G401 (cell line): ENCODE measurements at places on chromosomes 16 and 17. TPM values are rescaled to one million over a fixed set of nuclear protein-coding genes. Genes with fewer than 3 reads are reported as not detected.

DNA sequence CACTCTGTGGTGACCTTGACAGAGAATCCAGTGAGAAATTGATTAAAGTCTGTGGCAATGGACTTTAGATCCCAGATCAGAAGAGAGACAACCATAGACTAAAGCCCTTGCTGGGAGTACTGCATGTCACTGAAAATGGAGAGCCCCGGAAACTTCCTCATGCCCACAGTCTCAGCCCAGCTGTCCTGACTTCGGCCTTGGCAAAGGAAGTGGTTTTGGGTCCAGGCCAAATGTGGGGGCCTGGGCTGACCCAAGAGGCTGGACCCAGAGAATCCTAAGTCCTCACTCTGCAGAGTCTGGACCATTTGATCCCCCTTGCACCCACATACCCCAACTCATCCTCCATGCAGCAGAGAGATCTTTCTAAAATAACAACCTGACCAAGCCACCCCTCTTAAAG, 4.7 kb upstream of the BEAN1 start:
- DNase-seq = no peak

DNA sequence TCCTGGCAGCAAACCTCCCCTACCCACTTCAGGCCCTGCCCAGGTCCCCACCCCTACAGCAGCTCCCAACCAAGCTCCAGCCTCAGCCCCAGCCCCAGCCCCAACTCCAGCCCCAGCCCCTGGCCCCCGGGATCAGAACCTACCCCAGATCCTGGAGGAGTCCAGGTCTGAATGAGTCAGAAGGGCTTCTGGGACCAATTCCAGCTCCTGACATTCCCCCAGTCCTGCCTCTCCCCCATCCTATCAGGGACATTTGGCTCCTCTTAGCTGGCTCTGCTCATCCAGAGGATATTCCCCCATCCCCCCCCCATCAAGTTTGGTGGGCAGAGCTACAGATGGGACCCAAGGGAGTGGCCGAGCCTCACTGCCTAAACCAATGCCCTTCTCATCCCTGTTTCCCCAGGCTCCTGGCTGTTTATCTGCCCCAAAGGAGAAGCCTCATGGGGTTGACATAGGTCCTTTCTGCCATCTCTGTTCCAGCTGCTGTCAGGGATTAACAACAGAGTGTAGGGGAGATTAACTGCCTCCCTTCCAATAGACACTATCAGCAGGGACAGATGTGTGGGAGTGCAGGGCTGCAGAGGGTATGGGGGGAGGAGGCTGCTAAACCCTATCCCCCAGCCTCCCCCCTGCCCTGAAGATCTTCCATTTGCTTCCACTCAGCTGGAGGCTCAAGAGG, 16.5 kb downstream of the CNTNAP1 start:
- no peak for DNase-seq

The SULT1A2 gene
- 0.98 TPM in 1 of 2 replicates, not detected in the other for total RNA-seq

The CDR2L gene
- total RNA-seq = 21.8 and 24.4 TPM in 2 replicates

The INO80E gene
- 72.4 and 97.0 TPM in 2 replicates for total RNA-seq

The ITGAD gene
- total RNA-seq = not detected in 2 replicates

- no peak for DNase-seq
These were observed 217.8 kb upstream of the SOX9 start for GRCh38 chr17:71902894-71903506.

DNA sequence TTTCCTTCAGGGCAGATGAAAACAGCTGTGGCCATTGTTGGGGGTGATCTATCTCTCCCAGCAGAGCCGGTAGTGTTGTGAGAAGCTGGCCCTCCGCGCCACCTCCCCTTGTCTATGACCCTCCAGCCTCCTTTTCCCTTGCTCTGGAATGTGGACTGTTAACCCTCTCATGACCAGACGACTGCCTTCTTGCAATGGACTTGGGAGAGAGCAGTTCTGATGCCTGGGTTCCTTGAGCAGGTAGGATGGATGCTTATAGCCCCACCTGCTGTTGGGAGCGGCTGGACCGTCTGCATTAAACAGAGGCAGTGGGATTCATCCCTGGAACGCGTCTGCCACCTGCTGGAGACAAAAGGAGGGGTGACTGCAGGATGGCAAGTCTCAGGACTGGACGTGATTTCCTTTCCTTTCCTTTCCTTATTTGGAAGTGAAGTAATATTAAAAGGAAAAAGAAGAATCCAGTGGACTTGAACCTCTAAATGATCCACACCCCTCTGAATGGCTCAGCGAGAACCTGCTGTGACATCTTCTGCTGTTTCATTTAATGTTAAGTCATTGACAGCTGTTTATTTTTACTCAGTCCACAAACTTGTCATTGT, 1.8 kb upstream of the SOST start:
- peak; percentile 95 for DNase-seq

- no peak for DNase-seq
These were observed 1.4 kb upstream of the KRT222 start for GRCh38 chr17:40666331-40666730.

The CDK5RAP3 gene
- total RNA-seq = 101 and 129 TPM in 2 replicates

DNA sequence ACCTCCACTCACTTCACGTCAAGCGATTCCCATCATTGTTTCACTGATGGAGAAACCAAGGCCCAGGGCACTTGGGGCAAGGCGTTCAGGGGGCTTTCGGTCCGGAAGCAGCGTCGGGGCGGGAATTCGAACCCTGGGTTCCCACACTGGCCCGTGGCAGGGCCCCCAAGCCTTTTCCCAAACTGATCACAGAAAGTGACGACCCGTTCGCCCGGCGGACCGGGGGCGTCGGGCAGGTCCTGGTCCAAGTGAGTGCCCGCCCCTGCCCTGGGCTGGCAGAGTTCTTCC, 856 bp upstream of the MON1B start:
- DNase-seq = no peak

GRCh38 chr16:30511509-30511908, 14.9 kb downstream of the ZNF768 start:
- DNase-seq = no peak

DNA sequence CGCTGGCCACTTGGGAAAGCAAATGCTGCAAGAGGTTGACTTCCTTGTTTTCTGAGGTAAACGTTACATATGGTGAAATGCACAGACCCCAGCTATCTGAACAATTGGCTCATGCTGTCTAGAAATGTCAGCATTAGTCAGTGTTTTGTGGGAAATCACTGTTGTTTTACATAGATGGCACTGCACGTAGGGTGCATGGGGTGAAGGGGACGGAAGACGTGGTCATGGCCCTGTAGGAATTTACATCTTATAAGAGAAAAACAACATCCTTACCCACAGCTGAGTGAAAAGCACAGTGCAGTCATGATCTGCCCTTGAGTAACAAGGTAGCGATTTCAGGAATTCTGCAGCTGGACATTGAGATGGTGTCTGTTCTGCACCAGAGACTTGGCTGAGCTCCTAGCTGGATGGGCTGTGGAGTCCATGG, 15.2 kb downstream of the RPTOR start:
- no peak for DNase-seq

The COX10 gene
- total RNA-seq = 15.9 and 26.4 TPM in 2 replicates

The SIRT7 gene
- 15.4 and 17.6 TPM in 2 replicates for total RNA-seq

DNA sequence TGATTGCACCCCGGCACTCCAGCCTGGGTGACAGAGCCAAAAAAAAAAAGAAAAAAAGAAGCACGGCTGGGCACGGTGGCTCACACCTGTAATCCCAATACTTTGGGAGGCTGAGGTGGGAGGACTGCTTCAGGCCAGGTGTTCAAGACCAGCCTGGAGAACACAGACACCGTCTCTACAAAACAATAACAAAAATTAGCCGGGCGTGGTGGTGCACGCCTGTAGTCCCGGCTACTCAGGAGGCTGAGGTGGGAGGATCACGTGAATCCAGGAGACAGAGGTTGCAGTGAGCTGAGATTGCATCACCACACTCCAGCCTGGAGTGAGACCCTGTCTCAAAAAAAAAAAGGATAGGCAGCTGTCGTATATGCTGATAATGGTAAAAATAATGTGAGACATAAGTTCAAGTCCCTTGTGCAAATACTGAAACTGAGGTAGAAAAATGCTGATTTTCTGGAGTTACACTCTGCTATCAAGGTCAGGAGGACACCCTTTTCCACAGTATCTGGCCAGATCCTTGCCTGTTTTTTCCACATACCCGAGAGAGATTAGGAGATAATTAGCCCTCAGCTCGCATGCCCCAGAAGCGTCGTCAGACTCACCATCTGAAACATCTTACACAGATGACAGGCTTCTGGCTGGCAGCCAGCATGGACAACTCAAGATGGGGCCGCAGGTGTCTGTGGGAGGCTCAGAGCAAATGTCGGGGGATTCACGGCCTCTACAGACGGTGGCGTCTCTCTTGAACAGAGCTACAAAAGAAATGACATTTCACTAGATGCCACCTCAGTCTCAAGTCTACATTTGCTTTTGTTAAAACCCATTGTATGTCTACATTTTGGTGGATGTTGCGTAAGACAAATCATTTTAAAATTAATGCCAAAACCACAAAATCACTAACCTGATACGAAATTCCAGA, 36.8 kb downstream of the WDR45B start:
- DNase-seq = peak; percentile 52

The ITGAL gene
- total RNA-seq = not detected in 2 replicates

DNA sequence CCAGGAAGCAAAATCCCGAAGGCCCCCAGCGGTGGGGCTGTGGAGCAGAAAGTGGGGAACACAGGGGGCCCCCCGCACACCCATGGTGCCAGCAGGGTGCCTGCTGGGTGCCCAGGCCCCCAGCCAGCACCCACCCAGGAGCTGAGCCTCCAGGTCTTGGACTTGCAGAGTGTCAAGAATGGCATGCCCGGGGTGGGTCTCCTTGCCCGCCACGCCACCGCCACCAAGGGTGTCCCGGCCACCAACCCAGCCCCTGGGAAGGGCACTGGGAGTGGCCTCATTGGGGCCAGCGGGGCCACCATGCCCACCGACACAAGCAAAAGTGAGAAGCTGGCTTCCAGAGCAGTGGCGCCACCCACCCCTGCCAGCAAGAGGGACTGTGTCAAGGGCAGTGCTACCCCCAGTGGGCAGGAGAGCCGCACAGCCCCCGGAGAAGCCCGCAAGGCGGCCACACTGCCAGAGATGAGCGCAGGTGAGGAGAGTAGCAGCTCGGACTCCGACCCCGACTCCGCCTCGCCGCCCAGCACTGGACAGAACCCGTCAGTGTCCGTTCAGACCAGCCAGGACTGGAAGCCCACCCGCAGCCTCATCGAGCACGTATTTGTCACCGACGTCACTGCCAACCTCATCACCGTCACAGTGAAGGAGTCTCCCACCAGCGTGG, 6.5 kb downstream of the CBX2 start:
- no peak for DNase-seq

DNA sequence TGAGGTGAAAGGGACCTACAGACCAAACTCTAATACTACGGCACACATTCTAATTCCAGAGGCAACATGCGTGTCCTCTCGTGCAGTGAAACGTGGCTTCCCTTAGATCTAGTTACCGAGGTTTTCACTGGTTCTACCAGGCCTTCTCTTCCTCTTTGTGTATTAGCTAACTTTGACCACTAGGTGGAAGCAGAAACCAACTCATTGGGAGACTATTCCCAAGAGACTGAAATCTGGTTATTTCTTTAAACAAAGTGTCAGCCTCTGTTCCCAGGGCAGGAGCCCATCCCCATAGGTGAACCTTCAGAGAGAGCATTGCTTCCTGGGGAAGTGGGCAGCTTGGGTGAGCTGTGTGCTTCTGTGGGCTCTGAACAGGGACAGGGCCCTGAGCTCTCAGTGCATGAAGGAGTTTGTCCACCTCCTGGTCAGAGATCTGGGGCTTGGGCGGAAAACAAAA, 19.7 kb upstream of the RCVRN start:
- DNase-seq = peak; percentile 88

The SPPL2C gene
- not detected in 2 replicates for total RNA-seq

GRCh38 chr17:871751-872519, 89.8 kb downstream of the MRM3 start:
- no peak for DNase-seq

DNA sequence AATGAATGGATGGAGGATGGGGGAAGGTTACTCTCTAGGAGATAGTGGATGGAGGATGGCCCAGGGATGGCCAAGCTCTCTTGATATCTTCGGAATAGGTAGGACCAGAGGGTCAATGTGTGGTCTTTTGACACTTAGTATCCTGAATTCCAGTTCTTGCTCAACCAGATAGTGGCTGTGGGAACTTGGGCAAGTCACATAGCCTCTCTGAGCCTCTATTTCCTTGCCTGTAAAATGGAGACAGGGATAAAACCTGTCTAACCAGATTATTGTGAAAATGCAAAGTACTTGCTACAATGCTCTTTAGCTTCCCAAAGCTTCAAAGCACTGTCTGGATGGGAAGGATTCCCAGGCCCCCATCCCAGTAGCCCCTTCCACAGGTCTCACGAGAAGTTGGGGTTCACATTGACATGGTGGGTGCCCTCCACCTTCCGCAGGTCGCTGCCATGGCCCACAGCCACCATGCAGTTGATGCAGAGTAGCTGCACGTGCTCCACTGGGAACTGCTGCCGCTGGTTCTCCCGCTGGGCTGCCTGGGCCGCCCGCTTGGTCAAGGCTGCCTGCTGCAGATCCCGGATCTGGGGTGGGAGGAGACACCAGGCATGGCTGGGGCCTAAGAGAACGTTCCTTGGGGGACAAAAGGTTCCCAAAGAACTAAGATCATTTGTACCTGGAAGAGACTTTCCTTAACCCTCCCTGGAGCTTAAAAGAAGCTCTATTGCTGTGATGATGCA, 5.1 kb upstream of the ZNF385C start:
- no peak for DNase-seq

- no peak for DNase-seq
These were observed 44.6 kb downstream of the MARVELD3 start for GRCh38 chr16:71670537-71670936.

GRCh38 chr17:7191069-7191468, 11.9 kb upstream of the ASGR1 start:
- no peak for DNase-seq

The FADS6 gene
- not detected in 2 replicates for total RNA-seq

DNA sequence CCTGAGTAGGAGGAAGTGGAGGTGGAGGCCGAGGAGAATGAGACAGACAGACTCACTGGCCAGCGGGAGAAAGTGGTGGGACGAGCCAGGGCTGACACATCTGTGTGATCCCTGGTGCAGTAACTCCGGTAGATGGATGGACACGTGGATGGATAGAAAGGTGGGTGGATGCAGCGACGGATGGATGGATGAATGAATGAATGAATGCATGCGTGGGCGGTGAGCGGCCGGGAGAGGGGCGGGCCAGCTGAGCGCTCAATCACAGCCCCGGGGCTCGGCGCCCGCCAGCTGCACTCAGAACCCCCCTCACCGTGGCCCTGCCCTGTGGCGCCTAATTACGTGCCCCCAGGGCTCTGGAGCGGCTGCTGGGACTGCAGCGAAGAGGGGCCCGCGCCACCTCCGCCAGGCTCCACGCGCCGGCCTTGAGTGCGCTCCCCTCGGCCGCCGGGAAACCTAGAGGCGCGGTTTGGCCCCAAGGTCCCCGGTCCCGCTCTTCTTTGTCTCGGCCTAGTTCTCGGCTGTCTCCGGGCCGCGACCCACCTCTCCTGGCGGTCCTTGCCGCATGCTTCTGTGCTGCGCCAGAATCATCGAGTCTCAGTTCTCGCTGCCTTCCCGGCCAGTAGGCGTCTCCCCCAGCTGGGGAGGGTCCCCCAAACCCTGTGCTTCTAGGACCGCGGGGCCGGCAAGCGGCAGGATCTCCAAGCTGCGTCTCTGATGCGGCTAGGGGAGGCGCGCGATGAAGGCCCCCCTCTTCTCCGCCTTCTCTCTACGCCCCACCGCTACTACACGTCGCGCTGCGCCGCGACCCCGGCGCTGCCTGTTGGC, 41.0 kb downstream of the RAI1 start:
- DNase-seq = peak; percentile 65

The COPS3 gene
- total RNA-seq = 162 and 165 TPM in 2 replicates
